ENCODE measurements at places on chromosomes 6 and 20.

- no peak for DNase-seq
Observed at GRCh38 chr6:5665667-5666066, 341.1 kb downstream of the NRN1 start.

- DNase-seq = no peak
Observed at GRCh38 chr6:157579467-157580031, 198.6 kb downstream of the ZDHHC14 start.

DNA sequence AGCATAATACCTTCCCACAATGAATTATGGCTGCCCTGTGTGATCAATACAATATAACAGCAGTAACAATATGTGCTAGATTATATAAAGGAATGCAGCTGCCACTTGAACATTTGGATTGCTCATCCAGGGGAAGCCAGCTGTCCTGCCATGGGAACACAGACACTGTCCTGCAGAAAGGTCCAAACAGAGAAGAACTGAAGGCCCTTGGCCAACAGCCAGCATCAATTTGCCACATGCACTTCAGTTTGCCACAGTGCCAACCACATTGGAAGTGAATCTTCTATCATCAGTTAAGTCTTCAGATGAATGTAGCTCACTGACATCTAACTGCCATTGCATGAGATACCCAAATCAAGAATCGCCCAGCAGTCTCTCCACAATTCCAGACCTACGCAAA, 332.4 kb downstream of the PRKN start:
- no peak for DNase-seq

DNA sequence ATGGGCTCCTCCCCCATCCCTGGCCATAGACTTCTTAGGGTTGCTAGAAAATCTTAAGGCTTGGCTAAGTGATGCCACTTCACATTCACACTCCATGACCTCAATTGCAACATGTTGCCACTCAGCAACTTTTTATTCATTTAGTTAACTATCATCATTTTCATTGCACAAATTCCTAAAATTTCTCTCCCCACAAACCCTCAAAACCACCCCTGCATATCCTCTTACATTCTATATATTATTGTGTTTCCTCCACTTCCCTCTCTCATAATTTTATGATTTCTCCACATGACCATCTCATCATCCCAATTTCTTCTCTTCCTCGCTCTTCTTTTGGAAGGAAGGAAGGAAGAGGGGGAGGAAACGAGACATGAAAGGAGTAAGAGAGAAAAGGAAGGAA, 436.0 kb downstream of the HACE1 start:
- no peak for DNase-seq

- peak; percentile 46 for DNase-seq
Observed at GRCh38 chr6:20404641-20405032, 3.0 kb downstream of the E2F3 start.

- DNase-seq = no peak
Observed at GRCh38 chr6:40152701-40153436, 218.6 kb upstream of the MOCS1 start.

GRCh38 chr20:31569163-31570020, 35.7 kb upstream of the ID1 start:
- no peak for DNase-seq

DNA sequence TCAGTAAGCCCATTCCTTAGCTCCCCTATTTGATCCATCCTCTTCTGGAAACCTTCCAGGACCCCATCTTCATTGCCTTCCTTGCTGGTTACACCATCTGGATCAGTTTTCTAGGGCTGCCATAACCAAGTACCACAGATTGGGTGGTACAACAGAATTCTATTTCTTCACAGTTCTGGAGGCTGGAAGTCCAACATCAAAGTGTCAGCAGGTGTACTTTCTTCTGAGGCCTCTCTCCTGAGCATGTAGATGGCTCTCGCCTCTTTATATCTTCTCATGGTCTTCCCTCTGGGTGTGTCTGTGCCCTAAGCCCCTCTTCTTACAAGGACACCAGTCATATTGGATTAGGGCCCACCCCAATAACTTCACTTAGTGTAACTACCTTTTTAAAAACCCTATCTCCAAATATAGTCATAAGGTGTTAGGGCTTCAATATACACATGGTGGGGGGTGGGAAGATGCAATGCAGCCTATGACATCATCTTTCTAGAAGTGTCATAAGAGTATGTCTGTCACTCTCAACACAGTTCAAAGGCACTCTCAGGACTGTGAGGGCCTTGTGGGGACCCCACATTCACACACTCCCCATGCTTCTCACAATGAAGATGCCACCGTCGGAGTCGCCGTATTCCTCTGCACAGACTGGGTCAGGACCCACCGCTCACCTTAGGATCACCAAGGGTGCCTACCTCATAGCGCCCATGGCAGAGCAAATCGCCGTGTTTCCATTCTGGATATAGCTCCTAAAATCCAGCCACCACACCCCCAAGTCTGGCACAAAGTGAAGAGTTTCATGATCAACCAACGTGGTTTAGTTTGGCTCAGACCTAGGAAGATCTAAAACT, 12.2 kb upstream of the PRND start:
- DNase-seq = no peak

GRCh38 chr6:37702314-37702713, 4.6 kb upstream of the MDGA1 start:
- DNase-seq = no peak

All from GM06990 (cell line).